ENCODE measurements at places on chromosomes 7 and 10.

- no peak for DNase-seq
Observed at GRCh38 chr7:141218941-141219340, 145.1 kb downstream of the TMEM178B start.

DNA sequence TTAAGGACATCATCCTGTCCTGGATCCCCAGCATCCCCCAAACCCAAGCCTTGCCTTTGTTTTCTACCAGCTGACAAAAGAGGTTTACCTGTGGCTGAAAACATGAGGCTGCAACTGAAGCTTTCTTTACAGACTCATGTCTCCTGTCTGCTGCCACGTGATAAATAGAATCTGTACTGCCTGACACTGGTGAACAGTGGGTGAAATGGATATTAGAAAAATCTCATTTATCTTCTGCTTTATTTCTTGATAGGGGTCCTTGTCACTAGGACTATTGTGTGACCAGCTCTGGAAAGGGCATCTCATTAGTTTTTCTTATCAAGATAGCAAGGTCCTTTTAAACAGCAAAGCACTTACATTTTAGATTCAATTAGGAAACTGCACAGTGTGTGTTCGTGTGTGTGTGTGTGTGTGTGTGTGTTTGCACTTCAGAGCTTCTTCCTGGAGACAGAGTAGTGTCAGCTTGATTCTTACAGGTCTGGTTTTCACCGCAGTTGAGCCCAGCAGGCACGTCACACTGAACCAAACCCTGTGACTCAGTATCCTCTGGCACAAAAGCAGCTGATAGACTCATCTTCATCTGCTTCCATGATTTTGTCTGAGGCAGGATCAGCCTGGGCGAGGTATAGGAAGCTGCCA is 373.5 kb upstream of the CELF2 start:
- no peak for DNase-seq

DNA sequence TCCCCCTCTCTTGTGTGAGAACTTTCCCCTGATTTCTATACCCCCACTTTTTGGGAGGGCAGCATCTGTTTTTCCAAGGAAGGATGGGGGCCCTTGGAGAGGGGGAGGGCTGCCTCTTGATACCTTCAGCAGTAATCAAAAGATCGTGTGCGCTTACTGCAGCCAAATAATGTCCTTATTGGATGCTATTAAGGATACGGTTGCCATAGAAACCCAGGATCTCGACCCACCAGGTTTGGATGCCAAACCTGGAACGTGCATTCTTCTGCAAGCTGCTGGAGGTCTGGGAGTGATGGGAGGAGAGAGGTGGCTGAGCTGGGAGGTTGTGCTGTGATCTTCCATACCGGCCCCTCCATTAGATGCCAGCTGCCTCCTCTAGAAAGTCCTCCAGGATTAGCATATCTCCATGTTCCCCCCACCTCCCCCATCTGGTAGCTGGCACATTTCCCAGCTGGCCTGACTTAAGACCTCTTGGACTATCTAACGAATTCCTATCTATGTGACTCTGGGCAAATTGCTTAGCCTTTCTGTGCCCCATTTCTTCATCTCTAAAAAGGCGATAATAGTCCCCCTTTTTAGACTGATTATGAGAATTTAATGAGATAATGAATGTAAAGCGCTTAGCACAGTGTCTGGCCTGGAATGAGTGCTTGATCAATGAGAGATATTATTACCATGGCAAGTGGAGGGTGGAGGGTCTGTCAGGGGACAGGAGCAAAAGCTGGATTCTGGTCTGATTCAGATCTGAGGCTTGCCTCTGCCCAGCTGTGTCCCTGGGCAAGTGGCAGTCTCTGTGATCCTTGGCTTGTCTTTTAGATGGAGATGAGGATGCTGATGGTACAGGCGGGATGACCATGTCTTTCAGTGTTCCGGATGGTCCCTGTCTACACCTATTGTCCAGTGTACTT is 78.5 kb upstream of the PCBD1 start:
- DNase-seq, result no peak

- DNase-seq, result no peak
Observed at GRCh38 chr10:76723844-76724243, 913.8 kb downstream of the KCNMA1 start.

Measured in CD4-positive, alpha-beta T cell treated with Interleukin-1 beta for 1 hour (primary cell).